ENCODE measurements at places on chromosomes 6 and 20.

- peak; percentile 22 for DNase-seq
Observed at GRCh38 chr6:35497571-35498421, 917 bp upstream of the TEAD3 start.

DNA sequence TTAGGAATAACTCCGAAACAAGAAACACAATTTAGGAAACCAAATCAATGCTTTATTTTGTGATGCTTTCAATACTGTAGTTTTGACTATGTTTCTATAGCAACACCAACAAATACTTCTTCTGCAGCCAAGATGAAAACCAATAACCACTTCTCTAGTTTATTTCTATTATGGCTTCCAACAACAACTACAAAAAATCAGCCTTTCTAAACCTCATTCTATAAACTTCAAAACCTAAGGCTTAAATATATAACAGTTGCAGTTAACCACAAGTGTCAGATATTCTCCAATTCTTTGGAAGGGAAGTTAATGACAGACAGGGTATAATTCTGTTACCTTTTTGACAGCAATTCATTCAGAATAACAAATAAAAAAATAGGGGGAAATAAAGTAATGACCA lies 80.9 kb downstream of the EPB41L2 start:
- DNase-seq = no peak

- DNase-seq = no peak
Observed at GRCh38 chr6:14172562-14172961, 55.0 kb downstream of the CD83 start.

DNA sequence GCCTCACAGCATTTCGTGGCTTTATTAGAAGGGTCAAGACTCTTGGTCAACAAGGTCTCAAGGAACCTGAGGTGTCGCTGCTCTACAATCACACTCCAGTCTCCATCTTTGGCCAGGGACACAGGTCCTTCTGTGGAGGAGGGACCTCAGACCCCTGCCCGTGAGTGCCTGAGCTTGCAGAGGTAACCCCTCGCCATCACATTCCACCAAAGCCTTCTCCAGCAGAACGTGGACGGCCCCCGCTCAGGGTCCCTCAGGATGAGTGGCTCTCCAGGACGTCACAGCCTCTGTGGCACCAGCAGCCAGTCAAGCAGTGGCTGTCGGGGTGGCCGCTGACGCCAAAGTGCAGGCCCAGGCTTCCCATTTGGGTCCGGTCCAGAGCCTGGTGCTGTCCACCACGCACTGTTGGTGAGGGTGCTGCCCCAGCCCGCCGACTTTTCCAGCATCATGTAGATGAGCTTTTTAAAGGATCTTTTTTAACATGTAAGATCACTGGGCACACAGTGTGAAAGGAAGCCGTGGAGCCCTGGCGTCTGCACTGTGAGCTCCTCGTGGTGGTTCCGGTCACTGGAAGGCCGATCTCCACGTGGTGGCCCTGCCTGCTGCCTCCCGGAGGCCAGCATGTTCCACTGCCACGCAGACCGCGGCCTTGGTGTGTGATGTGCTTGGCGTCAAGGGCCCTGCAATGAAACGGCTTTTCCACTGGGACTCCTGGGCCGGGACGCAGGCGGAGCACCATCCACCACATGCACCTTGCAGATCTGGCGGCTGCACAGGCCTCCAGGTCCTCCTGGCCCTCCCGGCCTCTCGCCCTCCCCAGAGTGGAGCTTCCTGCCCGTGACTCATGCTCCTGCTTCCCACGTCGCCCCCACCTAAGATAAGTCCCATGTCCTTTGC lies 8.3 kb upstream of the KIF25 start:
- DNase-seq = no peak

- DNase-seq = no peak
Observed at GRCh38 chr6:54719633-54720032, 126.9 kb upstream of the FAM83B start.

DNA sequence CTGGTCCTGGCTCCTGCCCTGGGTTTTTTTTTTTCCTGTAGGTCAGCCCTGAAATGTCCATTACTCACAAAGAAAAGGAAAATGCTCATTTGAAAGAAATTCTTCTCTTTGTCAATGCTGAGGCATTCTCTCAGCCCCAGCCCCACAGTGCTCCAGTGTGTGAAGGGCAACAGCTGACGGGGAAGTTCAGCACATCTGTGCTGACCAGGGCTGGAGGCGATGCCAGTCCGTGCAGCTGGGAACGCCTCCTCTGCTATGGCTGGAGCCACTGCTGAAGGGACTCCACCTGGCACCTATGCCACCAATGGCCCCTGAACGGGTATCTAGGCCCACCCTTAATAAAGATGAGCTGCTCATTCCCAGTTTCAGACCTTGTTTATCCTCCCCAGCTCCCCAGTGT lies 71.9 kb upstream of the SLCO4A1 start:
- no peak for DNase-seq

GRCh38 chr6:317448-318144 lies 25.3 kb downstream of the DUSP22 start:
- no peak for DNase-seq

GRCh38 chr6:161522276-161522675 lies 248.4 kb upstream of the AGPAT4 start:
- no peak for DNase-seq

DNA sequence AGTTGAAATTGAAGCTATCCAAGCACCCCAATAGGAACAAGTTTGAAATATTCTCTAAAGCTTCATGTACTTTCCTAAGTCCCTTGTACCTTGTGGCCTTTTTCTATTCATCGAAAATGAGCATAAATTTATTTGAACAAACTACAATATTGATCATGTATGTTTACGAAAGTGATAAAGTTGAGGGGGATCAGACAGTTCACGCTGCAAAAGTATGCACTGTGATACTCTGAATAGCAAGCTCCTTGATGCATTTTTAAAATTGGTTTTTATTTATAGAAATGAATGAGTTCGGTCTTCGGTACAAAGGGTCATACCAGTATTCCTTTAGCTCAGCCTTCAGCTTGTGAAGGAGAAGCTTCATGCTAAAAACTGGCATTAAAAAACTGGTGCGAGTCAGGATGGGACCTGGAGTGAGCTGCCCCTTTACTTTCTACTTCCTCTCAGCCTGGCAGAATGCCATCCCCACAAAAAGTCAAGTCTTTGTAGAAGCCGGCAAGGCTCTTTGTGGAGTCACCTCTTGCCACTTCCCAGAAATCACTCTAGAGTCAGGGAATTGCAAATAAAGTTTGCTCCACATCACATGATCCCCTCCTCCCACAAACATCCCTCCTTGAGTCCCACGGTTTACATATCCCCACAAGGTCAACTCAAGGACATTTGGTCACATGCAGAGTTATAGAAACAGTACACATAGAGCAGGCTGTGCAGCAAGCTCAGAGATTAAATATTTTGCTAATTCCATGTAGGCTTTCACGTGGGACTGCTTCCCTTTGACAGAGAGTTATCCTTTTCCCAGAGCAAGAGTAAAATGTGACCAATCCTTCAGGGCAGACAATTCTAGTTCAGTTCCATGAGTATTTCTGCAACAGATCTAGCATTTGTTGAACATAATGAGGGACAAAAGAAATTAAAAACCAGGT lies 34.6 kb upstream of the ADGRF1 start:
- no peak for DNase-seq

Measured in stimulated activated naive CD4-positive, alpha-beta T cell (primary cell).